NCI-H446 treated with DMSO at 0.1 percent for 48 hours (cell line): ENCODE measurements at places on chromosomes 5 and 9.
A peak's percentile ranks its signal among the peaks of the same experiment; 100 is the strongest.

- no peak for DNase-seq
These were observed 36.3 kb upstream of the FGF1 start for GRCh38 chr5:142722146-142722545.

DNA sequence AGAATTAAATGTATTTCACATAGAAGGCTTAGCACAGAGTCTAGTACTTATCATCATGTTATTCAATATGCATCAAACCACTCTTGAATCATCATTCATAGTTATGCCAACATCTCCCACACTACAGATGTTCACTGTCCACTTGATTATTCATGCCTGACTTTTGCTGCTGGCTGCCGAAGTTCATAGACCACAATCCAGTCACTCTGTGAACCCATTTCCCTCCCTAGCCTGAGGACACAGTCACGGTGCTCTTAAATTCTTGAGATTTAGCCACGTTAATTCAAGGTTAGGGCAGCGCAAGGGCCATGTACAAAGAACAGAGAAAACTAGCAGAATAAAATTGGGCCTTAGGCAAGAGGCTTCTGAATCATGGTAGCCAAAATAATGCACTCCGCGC, 32.4 kb downstream of the ABCA1 start:
- DNase-seq, result no peak

- no peak for DNase-seq
These were observed 356.5 kb downstream of the PRELID2 start for GRCh38 chr5:145478651-145479050.

DNA sequence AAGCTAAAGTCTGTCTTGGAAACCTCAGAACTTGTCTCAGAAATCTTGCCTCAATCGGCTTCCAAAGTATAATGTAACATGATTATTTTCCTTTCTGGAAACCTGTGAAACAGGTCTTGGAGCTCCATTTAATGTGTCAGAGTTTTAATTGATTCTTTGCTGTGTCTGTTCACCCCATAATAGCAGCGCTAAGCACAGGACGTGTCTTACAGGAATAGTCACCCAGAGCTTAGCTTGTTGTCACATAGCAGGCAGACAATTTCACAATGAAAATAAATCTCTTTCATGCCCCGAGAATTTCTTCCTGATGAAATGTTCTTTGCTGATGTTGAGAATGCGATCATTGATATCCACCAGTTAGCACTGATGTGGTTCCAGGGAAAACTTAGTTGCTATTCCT, 40.2 kb upstream of the PTPN3 start:
- DNase-seq, result no peak

DNA sequence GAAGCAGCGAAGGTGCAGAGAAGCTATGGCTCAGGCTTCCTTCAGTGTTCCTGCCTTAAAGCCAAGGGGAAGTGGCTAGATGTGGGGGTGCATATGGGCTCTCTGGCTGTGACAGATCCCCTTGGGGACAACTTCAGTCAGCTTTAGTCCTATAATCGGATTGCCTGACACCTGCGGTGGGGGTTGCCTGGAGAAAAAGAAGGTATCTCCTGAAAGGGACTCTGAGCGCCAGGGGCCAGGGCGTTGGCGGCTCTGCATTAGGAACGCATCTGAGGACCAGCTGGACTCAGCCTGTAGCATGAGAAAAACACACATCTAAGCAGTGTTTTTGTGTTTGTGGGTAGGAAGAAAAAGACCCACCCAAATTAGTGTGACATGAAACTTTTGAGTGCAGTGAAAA, 84.3 kb upstream of the OTULINL start:
- DNase-seq, result no peak

DNA sequence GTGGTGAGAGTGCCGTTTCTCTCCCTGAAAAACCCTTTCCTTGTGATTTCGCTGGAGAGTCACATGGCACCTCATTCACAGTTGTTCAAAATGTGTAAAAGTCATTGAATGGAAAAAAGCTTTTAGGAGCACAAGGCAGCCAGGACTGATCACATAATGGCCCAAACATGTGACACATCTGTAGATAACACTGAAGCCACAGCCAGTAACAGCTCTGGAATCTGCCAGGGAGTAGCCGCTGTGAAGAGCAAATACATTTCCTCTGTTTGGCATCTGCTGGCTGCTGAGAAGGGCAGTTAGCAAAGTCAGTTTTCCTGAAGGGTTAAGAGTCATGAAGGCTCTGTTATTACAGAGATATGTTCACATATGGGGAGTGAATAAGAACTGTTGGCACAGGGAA, 271.8 kb downstream of the NNT start:
- DNase-seq, result no peak

DNA sequence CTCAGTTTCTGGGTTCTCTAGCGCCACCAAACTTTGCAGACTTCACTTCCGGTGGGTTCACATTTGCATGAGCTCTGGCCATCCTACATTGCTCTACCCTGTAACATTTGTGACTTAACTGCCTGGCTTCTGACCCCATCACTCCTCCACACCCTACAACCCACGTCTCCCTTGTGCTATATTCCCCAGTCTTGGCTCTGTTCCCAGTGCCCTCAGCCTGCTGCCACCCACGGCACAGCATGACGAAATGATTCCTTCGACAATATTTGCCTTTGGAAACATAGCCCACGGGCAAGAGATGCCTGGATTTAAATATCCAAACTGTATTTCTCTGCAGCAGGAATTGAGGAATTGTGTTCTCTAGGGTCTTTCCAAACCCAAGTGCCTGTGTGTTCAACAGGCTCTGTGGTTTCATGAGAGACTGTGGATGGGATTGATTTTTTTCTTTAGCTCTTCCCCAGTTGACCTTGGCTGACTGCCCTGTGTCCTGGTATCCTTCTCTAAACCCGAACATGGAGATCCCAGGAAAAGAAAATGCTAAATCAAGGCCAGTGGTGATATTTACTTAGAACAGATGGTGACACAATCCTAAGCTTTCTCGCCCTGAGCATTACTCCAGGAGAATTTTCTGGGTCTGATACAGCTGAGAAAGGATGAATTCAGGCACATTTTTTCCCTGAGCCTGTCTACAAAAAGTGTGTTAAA, 44.4 kb upstream of the GRIA1 start:
- no peak for DNase-seq

DNA sequence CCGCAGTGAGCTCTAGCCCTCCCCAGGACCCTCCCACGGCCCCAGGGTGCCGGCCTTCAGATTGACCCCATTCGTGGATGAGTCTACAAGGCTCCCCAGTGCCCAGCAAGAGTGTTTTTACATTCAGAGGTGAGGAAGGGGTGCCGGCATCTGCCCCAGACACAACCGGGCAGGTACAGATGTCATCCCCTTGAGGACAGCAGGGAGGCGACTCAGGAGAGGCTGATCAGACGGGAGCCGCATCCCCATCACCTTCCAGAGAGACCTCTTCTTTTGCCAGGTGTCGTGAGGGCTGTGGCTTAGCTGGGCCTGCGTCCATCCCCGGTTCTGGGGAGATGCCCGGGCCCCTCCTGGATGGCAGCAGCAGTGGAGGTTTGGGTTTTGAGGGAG, 4.3 kb upstream of the LRRC14B start:
- no peak for DNase-seq

GRCh38 chr9:114884787-114885452, 45.5 kb downstream of the TNFSF8 start:
- DNase-seq, result no peak

GRCh38 chr9:100652850-100653249, 75.0 kb downstream of the CAVIN4 start:
- no peak for DNase-seq

GRCh38 chr9:75063556-75064305, 24.2 kb downstream of the NMRK1 start:
- peak; percentile 3 for DNase-seq

GRCh38 chr9:95552814-95553546, 36.2 kb upstream of the PTCH1 start:
- DNase-seq, result no peak

GRCh38 chr9:93081081-93081529, 14.9 kb upstream of the CARD19 start:
- DNase-seq, result no peak

GRCh38 chr5:76930083-76930482, 22.8 kb upstream of the CRHBP start:
- DNase-seq, result no peak

DNA sequence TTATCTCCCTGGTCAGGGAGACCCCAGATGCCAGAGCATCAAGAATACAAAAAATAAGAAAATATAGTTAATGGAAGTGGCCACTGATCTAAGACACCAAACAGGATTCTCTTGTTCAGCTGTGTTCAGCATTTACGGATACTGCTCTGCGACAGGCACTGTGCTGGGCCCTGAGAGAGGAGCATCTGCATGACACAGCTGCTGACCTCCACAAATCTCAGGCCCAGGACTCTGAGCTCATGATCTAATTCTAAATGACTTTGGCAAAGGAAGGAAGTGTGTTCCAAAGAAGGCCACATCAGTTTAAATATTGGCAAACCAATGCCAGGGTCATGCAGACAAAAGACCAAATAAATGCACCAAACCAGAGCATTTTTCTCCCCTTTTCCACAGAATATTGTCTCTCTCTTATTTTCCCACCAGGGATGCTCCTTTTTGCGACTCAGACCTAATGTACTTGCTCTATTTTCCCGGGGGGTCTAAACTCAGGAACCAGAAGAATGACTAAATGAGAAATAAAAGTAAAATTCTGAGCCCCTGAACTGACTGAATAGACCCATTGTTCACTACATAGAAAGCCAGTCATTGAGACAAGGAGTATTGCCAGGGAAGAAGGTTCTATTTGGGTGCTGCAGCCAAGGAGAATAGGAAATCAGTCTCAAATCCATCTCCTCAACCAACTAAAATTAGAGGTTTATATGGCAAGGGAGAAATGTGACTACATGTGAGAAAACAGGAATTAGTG, 1.4 kb upstream of the AGGF1 start:
- no peak for DNase-seq

- DNase-seq, result no peak
These were observed 124.1 kb downstream of the MVB12B start for GRCh38 chr9:126450668-126451205.

DNA sequence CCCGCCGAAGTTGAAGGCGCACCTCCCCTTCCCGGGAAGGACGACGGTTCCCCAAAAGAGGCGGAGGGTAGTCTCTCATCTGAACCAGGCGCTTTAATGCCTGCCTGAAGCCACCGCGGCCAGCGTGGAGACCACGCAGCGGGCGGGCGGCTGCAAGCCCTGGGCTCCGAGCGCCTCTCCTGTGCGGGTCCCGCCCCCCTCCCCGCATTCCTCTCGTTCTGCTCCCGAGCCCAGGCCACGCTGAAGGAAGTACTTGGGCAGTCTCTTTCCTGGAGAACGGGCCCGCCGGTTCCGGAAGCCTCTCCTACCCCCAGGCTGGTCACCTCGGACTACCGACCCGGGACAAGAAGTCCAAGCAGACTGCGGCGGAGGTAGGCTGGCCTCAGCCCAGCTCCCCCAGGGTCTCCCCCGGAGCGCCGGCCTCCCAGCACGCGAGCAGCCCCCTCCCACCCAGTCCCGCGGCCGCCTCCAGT, 571 bp downstream of the PPIC start:
- DNase-seq, result no peak

DNA sequence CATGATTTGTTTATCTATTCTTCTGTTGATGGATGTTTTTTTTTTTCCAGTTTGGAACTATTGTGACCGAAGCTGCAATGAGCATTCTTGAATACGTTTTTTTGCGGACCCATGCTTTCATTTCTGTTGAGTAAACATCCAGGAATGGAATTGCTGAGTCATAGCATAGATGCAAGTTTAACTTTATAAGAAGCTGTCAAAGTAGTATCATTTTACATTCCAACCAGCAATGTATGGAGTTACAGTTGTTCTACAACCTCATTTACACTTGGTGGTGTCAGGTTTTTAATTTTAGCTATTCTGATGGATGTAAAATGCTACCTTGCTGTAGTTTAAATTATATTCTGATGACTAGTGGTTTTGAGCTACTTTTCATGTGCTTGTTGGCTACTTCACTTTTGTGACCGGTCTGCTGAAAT, 49.0 kb downstream of the NPR3 start:
- DNase-seq, result no peak

DNA sequence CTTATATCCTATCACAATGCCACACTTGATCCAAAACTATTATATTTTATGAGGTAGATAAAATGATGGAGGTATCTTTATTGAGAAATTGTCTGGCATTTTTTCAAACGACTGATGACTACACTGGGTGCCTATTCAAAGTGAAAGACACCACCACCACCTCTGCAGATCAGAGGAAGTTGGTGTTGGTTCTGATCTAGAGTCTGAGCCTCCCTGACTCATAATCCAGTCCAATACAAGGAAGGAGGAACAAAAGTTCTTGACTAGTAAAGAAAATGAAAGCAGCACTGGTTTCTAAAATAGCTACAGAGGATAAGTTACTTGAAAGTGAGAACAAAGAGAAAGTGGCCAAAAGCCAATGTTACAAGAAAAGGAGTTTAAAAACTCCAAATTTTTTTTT, 139.9 kb downstream of the RFX3 start:
- no peak for DNase-seq

DNA sequence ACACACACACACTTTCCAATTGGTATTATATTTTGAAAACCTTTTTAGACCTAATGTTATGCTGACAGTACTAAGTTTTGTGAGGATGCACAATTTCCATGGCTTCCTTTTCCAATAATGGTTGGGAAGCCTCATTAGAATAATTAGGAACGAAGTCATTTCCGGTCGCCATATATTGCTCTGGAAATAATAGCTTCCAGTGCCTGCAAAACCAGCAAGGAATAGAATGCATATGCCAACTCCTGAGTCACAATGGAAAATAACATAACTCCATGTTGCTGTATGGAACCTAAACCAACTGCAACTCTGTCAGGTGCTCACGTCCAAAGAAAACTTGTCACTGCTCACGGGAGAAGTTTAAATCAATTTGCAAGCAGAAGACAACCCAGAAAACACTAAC, 222.0 kb downstream of the EBF1 start:
- no peak for DNase-seq

- DNase-seq, result no peak
These were observed 154.2 kb downstream of the GAPVD1 start for GRCh38 chr9:125415583-125416460.
